Endothelial cell of umbilical vein (primary cell): ENCODE measurements at places on chromosomes 16 and 17. TPM values are rescaled to one million over a fixed set of nuclear protein-coding genes. Genes with fewer than 3 reads are reported as not detected.

DNA sequence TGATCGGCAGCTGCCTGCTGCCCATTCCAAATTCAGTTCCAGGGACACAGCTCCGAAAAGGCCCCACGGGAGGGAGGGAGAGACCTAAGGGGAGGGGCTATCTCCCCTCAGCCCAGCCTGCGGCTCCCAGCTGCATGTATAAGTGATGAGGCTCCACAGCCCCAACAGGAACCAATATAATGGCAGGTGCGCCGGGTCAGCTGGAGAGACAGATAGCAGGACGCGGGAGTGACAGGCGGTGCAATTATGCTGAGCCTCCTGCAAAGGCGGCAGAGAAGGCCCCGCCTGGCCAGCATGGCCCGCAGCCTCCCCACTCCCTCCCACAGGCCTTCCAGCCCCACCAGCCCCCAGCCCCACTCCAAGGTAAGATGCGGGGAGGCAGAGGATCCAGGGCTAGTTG, 8.1 kb upstream of the C1QL1 start:
- H3K4me3 ChIP-seq: no peak overlapping the region
- peaks cover 3% of the 10 kb centered on the region for H3K27me3 ChIP-seq
- peaks cover 9% of the 10 kb centered on the region for H3K4me1 ChIP-seq
- no peak overlapping the region for H3K27ac ChIP-seq

GRCh38 chr17:73654241-73654640, 10.0 kb upstream of the SDK2 start:
- no peaks in the 10 kb centered on the region for H3K4me1 ChIP-seq
- no peak overlapping the region for H3K27ac ChIP-seq
- no peak overlapping the region for H3K4me3 ChIP-seq
- H3K27me3 ChIP-seq: no peaks in the 10 kb centered on the region

- no peaks in the 10 kb centered on the region for H3K4me1 ChIP-seq
- H3K27me3 ChIP-seq: no peaks in the 10 kb centered on the region
- H3K27ac ChIP-seq: no peak overlapping the region
- H3K4me3 ChIP-seq: no peak overlapping the region
- DNase-seq: peak; percentile 75
These were observed 18.9 kb upstream of the P2RX1 start for GRCh38 chr17:3935140-3935542.

ST6GALNAC2 gene
- polyA plus RNA-seq: 0.59 and 0.76 TPM in 2 replicates

DNA sequence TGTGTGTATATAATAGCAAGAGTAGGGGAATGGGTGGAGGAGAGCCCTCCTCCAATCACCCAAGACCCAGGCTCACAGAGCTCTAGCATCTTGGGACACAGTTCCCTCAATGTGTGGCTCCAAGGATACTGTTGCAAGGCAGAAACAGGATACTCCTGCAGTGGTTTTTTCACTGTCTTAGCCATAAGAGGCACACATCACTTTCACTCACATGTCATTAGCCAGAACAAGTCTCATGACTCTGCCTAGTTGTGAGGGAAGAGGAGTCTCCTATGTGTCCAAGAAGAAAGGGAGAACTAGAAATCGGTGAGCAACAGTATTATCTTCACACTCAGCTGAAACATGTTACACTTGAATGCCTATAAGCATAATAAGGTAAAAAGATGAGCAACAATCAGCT, 11.1 kb upstream of the NUDT7 start:
- H3K27ac ChIP-seq: no peak overlapping the region
- DNase-seq: no peak
- H3K36me3 ChIP-seq: no peaks in the 10 kb centered on the region
- H3K4me3 ChIP-seq: no peak overlapping the region
- no peaks in the 10 kb centered on the region for H3K4me1 ChIP-seq

DYNLL2 gene
- 6.8 and 7.4 TPM in 2 replicates for polyA plus RNA-seq

DNA sequence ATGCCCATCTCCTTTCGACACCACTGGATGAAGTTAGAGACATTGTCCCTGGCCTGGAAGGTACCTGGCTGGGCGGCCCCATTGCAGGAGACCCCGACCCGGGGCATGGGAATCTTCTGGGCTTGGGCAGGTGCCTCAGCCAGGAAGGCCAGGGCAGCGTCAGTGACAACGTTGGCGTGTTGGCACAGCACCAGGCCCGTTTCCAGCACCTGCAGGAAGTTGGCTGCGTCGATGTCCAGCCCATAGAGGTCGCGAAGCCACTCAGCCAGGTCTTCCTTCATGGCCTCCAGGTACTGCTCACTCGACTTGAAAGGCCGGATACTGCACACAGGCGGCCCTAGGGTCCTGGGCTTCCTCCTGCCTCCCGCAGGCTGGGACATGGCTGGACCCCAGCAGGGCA, 568 bp downstream of the GAS2L2 start:
- no peak for DNase-seq
- no peaks in the 10 kb centered on the region for H3K36me3 ChIP-seq

GRCh38 chr17:21020622-21021021, 22.2 kb downstream of the USP22 start:
- H3K27me3 ChIP-seq: no peaks in the 10 kb centered on the region
- no peak overlapping the region for H3K27ac ChIP-seq
- H3K4me3 ChIP-seq: no peak overlapping the region
- no peaks in the 10 kb centered on the region for H3K4me1 ChIP-seq

NUPR1 gene
- 1.2 and 1.8 TPM in 2 replicates for polyA plus RNA-seq

DNA sequence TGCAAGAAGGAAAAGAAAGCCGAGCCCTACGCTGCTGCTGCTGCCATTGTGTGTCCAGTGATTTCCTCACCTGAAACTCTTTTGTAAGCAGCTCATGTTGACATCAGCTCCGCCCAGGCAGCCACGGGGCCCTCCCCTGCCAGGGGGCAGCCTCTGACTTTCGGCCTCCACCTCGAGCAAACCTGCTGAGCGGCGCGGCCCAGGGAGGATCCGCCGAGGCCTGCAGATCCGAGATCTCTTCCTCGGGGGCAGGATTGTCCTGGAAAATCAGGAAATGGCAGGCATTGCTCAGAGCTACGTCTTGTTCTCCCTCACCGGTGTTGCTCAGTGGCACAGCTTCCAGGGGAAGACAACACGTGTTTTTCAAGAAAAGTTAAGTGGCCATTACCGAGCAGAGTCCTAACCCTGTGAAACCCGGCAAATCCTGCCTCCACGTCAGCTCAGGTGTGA, 35.6 kb upstream of the ZNF750 start:
- peak overlapping the region; percentile 52 for H3K27ac ChIP-seq
- H3K36me3 ChIP-seq: peaks cover 3% of the 10 kb centered on the region
- H3K4me3 ChIP-seq: no peak overlapping the region

- peaks cover 15% of the 10 kb centered on the region for H3K36me3 ChIP-seq
- no peak overlapping the region for H3K27ac ChIP-seq
- H3K4me1 ChIP-seq: peaks cover 11% of the 10 kb centered on the region
- H3K27me3 ChIP-seq: no peaks in the 10 kb centered on the region
These were observed 9.8 kb downstream of the MYO1C start for GRCh38 chr17:1482680-1483079.

DNA sequence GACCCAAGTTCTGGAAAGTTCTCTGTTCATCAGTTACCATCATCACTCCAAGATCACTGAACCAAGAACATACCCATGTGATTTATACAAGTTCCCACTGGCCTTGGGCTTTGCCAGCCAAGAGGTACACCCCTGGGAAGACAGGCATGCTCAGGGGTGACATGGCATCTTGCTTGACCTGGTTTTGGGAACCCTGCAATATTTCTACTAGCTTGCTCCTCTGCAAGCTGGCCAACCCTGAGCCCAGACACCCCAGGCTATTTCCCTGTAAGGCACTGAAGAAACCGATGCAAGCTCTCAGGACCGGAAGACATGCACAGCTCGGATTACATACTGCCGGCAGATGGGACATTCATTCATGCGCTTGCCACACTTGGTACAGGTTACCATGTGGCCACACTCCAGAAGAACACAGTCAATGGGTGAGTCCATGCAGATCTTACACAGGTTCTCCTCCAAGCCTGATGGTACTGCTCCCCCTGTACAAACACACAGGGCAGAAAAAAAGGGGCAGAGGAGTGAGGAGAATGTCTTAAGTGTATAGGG, 31.4 kb downstream of the LIG3 start:
- H3K36me3 ChIP-seq: peaks cover 5% of the 10 kb centered on the region
- H3K4me3 ChIP-seq: no peak overlapping the region
- H3K27me3 ChIP-seq: no peaks in the 10 kb centered on the region

GRCh38 chr16:64586781-64587180, 535.1 kb downstream of the CDH11 start:
- H3K4me1 ChIP-seq: no peaks in the 10 kb centered on the region
- H3K27ac ChIP-seq: no peak overlapping the region
- no peaks in the 10 kb centered on the region for H3K36me3 ChIP-seq
- no peak overlapping the region for H3K4me3 ChIP-seq

- peaks cover 6% of the 10 kb centered on the region for H3K27me3 ChIP-seq
- H3K4me3 ChIP-seq: peak overlapping the region; percentile 56
- no peaks in the 10 kb centered on the region for H3K36me3 ChIP-seq
- H3K27ac ChIP-seq: peak overlapping the region; percentile 78
- H3K4me1 ChIP-seq: peaks cover 10% of the 10 kb centered on the region
These were observed 311 bp upstream of the KDM8 start for GRCh38 chr16:27202923-27203506.
